ENCODE measurements at places on chromosomes 1 and 21.

GRCh38 chr1:54627196-54627595 lies 3.9 kb upstream of the FAM151A start:
- DNase-seq: no peak

GRCh38 chr1:64696879-64697278 lies 48.0 kb upstream of the RAVER2 start:
- no peak for DNase-seq

- DNase-seq: no peak
Observed at GRCh38 chr1:236654957-236655356, 31.3 kb upstream of the ACTN2 start.

GRCh38 chr1:53087332-53088285 lies 25.6 kb downstream of the PODN start:
- DNase-seq: no peak

DNA sequence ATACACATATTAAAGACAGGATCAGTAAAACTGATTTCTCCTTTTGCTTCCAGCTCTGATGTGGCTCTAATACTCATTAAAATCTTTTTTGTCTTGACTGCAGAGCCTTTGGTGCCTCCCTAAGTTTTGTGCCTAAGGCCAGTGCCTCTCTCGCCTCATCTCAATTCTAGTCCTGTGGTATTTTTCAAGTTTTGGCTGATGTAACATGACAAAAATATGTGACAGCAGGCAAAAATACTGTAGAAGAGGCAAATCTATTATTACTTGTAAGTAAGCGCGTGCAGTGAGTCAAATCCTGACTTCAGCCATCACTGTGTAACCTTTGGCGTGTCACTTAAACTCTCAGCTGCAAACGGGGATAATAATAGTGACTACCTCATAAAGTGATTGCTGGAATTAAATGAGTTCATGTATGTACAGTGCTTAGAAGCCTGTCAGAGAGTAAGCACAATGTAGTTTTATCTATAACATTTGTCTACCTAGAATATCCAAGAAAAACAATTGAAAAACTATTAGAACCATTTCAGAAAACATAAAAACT lies 74.0 kb downstream of the MAB21L3 start:
- no peak for DNase-seq

DNA sequence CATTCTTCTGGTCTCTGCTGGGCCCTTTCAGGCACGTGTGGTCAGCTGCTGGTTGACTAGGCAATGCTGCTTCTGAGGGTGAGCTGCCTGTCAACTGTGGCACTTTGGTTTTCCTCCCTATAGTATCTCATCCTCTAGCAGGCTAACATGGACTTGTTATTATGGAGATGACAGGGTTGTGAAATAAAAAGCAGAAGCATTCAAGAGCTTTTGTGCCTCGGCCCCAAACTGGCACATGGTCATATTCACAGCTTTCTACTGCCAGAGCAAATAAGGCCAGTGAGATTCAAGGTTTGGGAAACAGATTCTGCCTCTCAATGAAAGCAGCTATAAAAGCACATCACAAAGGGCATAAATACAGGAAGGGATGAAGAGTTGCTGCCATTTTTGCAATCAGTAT lies 1.6 kb upstream of the ZNF124 start:
- no peak for DNase-seq

GRCh38 chr1:70044832-70045231 lies 160.5 kb downstream of the LRRC40 start:
- no peak for DNase-seq

- DNase-seq: no peak
Observed at GRCh38 chr1:50633465-50633864, 210.2 kb upstream of the DMRTA2 start.

DNA sequence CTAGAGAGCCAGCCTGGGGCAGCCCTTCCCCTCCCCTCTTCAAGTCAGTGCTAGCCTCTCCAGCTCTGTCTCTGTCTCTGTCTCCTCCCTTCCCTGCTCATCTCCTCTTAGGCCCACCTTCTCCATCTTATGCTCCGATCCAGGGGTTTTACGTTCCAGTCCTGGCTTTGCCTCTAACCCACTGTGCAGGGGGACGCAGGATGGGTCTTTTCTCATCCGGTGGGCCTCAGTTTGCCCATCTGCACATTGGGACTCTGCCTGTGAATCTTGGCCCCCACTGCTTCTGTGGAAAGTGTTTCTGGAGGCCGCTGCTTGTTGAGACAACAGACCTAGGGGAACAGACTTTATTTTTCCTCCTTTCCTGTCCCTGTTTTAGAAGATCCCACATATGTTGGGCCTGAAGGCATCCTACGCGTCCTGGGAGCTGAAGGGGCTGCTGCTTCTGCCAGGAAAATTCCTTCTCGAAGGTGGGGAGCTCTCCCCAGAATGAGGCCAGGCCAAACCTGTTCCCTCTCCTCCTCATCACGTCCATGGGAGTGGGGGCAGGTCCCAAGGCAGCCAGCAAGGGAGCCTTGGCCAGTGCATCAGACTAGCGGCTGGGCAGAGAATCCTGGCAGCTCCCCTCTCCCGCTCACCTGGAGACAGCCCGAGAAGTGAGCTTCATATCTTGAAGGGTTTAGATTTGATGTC lies 99.5 kb upstream of the CSF3R start:
- DNase-seq: no peak

GRCh38 chr1:175498002-175498401 lies 245.4 kb downstream of the TNR start:
- no peak for DNase-seq
